ENCODE measurements at places on chromosomes 11 and 22.

DNA sequence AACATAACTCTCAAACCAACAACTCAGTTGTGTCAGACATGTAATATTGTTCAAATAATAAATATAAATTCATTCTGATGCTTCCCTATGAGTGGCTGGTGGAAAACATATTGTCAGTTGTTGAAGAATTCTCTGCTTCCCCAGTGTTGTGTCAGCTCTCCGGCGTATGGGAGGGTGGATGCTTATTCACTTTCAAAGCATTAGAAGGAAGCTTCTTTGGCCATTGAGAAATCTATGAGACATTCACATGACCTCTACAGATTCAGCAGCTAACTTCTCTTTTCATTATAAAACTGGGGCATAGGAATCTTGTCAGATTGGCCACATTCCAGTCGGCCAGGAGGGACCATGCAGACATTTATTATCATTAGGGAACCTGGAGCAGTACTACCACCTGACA is 2.9 kb downstream of the OR51V1 start:
- no peak for DNase-seq

- DNase-seq, result peak; percentile 76
These were observed 24.7 kb upstream of the SLC22A12 start for GRCh38 chr11:64566042-64566914.

GRCh38 chr11:18697576-18697975 is 1.0 kb upstream of the TMEM86A start:
- DNase-seq, result no peak

DNA sequence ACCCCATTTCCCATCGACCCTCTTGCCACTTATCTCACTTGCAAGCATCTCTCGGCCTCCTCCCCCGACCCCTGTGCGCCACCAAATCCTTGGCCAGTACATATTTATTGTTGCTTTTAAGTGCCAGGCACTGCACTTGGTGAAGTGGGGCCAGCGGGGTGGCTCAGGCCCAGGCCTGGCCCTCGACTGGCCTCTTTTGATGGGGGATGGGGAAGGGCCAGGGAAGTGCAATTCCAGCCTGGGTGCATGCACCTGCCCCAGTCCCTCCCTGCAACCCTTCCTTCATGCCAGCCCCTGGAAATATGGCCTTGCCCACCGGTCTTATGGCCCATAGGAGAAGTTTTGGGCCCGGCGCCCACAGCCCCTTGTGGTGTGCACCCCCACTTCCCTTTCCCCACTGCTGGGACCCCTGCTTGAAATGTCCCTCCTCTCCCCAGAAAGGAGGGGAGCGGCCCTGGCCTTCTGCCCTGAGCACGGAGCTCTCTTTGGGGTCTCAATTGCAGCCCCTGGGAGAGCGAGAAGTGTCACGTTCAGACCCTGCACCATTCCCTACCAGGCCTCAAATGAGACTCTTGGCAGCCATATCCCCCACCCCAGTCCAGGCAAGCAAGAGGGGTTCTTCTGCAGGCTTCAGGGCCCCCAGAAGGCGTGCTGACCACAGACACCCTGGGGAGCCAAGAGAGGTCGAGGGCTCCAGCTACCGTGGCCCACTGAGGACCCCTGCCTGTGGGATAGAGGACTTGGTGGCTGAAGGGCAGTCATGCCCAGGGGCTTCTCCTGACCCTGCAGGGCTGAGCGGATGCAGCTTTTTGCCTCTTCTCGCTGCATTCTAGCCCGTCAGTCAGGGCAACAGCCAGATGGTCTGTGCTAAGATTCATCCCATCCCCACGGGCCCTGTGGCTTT is 961 bp downstream of the SUSD2 start:
- DNase-seq, result no peak

GRCh38 chr22:49933236-49934159 is 15.1 kb downstream of the CRELD2 start:
- DNase-seq, result no peak

DNA sequence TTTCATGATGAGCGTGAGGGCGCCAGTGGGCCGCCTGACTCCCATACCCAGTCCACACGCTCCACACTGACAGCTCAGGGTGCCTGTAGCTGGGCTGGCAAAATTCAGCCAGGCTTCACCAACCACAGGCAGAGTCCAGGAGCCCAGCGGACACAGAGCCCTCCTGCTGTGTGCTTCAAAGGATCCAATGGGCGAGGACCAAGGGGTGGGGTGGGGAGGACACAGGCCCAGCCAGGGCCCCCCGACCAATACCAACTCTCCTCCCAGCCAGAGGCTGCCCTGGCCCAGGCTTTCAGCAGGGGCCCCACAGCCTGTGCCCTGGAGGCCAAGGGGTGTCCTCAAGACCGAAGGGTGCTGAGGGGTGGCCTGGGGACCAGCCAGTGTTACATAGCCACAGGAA is 336.1 kb downstream of the CTTN start:
- no peak for DNase-seq

DNA sequence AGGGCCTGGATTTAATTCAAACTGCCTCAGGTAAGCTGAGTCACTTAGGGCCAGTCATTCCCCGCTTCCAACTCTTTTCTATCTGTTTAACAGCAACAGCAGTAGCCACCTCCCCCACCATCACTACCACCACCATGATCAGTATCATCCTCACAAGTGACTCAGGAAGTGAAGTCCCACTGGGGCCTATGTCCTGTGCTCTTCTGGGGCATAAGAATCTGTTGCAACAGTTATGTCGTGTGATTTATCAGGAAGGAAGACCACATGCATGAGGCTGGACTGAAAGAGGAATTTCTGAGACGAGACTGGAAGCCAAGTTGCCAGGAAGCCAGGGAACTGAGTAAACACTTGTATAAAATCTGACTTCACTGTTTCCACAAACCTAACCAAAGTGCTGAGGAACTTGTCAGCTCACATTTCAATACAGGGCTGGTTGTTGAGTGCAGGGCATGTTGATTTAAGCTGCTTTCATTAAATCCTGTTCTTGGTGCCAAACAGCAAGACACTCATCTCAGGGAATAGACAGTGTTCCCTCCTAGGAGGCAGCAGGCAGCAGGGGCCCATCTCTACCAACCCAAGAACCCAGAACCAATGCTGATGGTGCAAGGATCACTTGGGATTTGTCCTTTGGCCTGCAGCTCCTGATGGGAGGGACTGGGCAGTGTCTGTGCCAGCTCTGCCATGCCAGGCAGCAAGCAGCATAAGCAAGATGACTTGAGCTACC is 226.7 kb upstream of the NARS2 start:
- peak; percentile 63 for DNase-seq

- DNase-seq, result no peak
These were observed 30.7 kb downstream of the SCUBE2 start for GRCh38 chr11:9060700-9061111.

DNA sequence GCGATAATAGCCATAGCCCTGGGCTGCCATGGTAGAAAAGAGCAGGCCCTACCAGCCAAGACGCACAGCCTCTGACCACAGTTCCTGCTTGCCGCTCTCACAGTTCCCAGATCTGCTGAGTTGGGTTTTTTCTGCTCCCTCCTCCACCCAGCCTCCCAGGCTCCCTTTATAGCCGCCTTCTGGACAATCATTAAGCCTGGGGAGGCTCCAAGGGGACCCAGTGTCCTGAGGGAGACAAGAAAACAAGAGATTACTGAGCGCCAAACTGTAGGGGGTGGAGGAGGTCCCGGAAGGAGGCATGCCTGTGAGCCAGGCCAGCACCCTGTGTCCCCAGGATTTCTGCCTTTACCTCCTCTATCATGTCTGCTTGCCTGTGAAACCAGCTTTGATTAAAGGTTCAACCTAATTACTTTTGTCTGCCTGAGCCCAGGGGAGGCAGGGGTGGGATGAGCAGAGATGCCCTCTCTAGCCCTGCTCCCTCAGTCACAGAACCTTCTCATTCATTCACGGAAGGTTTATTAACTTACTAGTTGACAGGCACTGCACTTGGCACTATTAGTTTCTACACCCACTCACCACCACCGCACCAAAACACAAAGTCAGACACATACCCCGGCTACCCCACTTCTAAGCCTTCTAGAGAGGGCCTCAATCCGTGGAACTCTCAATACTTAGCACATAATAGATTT is 1.2 kb downstream of the SLC37A4 start:
- no peak for DNase-seq

DNA sequence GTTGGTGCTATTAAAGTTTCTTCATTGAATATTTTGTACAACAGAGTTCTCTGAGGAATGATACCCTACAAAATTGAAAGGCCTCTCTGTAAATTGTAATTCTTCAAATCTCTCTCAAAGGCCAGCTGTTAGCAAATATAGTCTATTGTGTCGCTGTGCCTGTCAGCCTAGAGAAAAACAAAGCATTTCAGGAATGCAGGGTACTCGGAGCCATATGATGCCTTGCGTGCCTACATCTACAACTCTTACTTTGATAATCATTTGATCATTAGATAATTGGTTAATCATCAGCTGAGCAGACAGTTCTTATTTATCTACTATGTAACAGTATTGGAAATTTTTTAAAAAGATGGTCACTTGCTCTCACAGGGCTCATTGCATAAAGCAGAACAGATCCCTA is 67.3 kb downstream of the RNF169 start:
- no peak for DNase-seq

- no peak for DNase-seq
These were observed 226.3 kb downstream of the OPCML start for GRCh38 chr11:133306019-133306418.

GRCh38 chr22:34973016-34973415 is 92.9 kb upstream of the ISX start:
- no peak for DNase-seq

- DNase-seq, result no peak
These were observed 251.7 kb downstream of the GRM5 start for GRCh38 chr11:88814076-88814475.

- DNase-seq, result no peak
These were observed 65.6 kb upstream of the E2F8 start for GRCh38 chr11:19306179-19306944.

- no peak for DNase-seq
These were observed 199.3 kb downstream of the PGR start for GRCh38 chr11:100930185-100930778.

DNA sequence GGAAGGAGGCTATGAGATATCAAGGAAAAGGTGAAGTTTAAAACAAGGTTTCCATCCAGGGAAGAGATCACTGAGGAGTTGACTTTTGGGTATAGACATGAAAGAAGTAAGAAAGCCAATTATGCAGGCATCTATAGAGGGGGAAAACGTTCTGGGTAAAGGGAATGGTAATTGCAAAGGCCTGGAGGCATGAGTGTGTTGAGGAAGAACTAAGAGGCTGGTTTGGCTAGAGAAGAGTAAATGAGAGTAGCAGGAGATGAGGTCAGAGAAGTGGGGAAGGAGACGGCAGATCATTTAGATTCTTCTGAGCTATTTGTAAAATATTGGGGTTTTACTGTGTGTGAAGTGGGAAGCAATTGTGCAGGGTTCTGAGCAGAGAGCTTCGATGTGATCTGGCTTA is 7.6 kb downstream of the ENDOD1 start:
- DNase-seq, result no peak

GRCh38 chr22:43226377-43227238 is 39.7 kb upstream of the TTLL12 start:
- no peak for DNase-seq

- DNase-seq, result no peak
These were observed 52.6 kb downstream of the SPECC1L start for GRCh38 chr22:24323233-24323632.

- DNase-seq, result no peak
These were observed 14.4 kb downstream of the OVCH2 start for GRCh38 chr11:7691759-7692350.

DNA sequence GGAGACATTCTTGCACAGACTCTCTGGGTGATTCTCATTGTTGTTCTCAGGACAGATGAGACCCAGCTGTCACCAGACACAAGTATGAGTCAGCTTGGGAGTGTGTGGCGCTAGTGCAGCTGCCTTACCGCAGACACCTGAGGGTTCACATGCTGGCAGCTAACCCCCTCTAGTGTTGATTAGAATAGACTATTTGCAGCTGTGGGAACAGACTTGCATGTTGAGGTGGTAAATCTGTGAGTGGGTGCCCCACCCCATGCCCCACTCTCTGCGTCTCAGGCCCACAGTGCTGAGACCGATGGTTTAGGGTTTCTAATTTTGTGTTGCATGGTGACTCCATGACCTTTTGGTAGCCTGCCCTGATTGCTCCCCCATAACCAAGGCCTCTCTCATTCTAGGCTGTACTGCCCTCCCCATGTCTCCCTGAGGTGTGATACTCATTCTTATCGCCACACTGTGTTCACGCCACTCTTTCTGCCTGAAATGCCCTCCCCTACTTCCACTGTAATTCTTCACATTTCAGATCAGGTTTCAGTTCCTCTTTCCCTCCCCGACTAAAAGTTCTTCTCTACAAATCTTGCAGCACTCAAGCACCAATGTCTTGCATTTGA is 73.7 kb upstream of the KIRREL3 start:
- no peak for DNase-seq

DNA sequence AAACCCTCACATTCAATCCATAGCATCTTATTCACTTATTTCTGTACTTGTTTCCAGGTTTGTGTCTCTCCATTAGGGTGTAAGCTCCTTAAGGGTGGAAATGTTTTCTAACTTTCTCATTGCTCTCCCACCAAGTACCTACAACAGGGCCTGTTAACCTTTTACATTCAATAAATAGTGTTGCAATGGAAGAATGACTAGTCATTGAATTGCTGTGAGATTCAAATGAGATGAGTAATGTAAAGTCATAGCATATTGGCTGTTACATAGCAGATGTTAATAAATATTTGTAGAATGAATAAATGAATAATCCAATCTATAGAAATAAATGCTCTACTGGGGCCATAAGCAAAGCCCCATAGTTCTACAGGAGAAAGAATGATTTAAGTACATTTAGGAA is 75.4 kb upstream of the DDI1 start:
- DNase-seq, result no peak

DNA sequence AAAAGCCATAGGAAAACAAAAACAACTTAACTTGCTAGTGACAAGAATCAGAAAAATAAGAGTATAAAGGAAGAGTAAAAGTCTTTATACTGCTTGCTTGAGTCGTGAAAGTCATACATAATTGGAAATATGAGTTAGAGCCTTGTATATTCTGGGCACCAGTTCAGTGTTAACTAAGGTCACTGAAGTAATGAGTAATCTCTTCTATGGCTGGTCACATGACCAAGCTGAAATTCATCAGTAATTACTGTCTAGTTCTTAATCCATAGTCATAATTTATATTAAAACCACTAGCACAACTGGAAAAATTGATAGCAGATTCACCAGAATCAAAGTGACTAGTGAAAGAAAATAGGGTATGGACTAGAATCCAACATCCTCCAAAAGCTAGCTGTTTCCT is 84.4 kb upstream of the SLC5A12 start:
- no peak for DNase-seq

DNA sequence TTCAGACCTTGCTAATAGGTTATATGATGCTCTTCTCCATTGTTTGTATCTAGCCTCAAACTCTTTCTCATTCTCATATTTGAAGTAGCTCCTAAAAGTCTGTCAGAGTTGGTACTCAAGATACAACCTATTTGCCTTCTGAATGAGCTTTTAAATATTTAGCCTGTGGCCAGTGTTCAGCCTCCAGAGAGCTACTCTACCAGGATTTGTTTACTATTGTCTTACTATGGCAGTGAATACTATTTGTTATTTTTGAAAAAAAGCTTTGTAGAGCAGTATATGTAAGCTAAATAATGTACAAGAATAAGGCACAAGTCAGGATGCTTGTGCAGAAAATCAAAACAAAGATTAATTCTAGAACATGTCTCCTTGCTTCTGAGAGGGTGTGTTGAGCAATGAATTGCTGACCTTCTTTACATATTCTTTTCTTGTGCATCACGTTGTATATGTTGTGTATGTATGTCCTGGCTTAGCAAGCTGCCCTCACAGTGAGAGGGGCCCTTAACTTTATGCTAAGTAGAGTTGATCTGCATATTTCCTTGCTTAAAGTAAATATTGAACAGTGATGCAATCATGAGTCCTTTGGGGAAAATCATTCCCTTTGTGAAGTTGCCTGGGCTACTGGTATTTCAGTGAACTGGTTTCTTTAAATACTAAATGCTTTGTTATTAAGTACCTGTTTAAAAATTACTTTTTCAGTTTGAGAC is 438.0 kb downstream of the LUZP2 start:
- DNase-seq, result no peak

Data from suprapubic skin (tissue), 4 donors.